GM23338 (cell line): ENCODE measurements at places on chromosomes 13 and 19.

DNA sequence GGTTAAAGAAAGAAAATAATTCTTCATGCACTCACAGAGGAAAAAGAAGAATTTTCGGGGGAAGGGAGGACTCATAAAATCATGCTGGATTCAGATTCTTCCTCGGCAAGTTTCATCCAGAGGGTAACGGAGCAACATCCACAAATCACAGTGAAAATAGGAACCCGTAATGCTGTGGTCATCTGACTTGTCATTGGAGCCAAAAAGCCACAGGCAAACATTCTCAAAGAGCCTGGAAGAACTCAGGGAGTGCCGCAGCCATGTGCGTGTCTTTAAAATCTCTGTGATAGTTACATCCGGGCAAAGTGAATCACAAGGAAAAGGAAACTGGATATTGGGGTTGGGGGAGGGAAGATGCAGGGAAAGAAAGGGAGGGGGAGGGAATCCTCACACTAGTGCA lies 33.0 kb upstream of the VSTM2B start:
- DNase-seq, result no peak
- H3K27ac ChIP-seq, result no peak overlapping the region
- H3K27me3 ChIP-seq, result no peaks in the 10 kb centered on the region
- H3K4me1 ChIP-seq, result peaks cover 14% of the 10 kb centered on the region

GRCh38 chr13:99331881-99332293 lies 24.7 kb upstream of the GPR183 start:
- H3K27ac ChIP-seq, result no peak overlapping the region
- H3K4me3 ChIP-seq, result no peak overlapping the region
- H3K36me3 ChIP-seq, result no peaks in the 10 kb centered on the region
- H3K27me3 ChIP-seq, result no peaks in the 10 kb centered on the region

GRCh38 chr13:42355491-42356183 lies 83.7 kb downstream of the AKAP11 start:
- H3K4me1 ChIP-seq, result no peaks in the 10 kb centered on the region; the same call in 1 of the 2 replicates
- H3K27me3 ChIP-seq, result no peaks in the 10 kb centered on the region
- no peaks in the 10 kb centered on the region for H3K36me3 ChIP-seq
- no peak for DNase-seq
- H3K4me3 ChIP-seq, result no peak overlapping the region

DNA sequence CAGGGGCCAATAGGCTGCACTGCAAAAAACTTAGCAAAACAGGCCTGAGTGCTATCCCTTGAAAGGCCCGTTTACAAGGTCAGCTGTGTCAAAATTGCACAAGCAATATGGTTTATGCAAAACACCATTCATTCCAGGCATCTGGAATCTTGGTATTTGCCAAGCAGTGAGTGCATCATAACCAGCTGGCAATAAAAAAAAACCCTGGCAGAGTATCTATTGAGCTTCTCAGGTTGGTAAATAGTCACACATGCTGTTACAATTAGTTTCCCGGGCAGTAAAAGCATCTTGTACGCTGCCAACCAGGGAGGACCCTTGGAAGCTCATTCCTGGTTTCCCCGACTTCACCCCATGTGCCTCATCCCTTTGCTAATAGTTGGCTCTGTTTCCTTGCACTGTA lies 21.3 kb downstream of the ZNF77 start:
- peaks cover 8% of the 10 kb centered on the region; the same call in 1 of the 2 replicates for H3K4me1 ChIP-seq
- no peak for DNase-seq
- H3K27me3 ChIP-seq, result no peaks in the 10 kb centered on the region
- H3K36me3 ChIP-seq, result peaks cover 16% of the 10 kb centered on the region; the same call in 1 of the 2 replicates
- H3K4me3 ChIP-seq, result no peak overlapping the region

GRCh38 chr13:97896446-97896845 lies 57.0 kb upstream of the IPO5 start:
- H3K4me1 ChIP-seq, result no peaks in the 10 kb centered on the region
- no peak overlapping the region for H3K4me3 ChIP-seq
- no peaks in the 10 kb centered on the region for H3K36me3 ChIP-seq
- no peak for DNase-seq
- no peak overlapping the region for H3K27ac ChIP-seq
